ENCODE measurements at places on chromosomes 2 and 18.

DNA sequence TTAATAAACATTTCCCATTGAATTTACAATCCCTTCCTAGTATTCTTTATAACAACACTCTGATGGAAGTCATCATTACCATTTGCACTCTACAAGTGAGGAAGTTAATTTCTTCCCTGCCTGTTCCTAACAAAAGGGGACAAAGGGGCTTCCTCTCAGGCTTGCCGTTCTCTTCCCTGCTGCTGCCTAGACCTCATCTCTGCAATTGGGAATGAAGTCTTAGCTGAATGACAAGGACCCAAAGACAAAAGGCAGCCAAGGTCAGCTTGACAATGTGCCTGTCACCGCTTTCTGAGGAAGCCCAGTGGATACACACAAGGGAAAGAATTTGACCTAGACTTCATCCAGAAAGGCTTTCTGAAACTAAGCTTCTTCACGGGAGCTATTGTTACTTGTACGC, 416.4 kb downstream of the CMPK2 start:
- no peak for DNase-seq

DNA sequence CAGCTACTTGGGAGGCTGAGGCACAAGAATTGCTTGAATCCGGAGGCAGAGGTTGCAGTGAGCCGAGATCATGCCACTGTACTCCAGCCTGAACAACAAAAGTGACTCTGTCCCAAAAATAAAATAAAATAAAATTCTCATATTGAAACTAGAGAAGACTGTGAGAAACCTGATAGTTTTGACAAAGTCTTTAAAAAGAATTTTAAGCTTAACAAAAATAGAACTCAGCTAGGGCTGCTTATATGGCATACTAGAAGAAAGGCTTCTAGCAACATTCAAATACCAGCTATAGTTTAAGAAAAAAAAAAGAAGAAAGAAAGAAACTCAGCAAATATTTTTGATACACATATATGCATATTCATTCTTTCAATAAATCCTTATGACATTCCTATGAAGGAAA, 13.6 kb downstream of the HADHA start:
- DNase-seq: no peak

DNA sequence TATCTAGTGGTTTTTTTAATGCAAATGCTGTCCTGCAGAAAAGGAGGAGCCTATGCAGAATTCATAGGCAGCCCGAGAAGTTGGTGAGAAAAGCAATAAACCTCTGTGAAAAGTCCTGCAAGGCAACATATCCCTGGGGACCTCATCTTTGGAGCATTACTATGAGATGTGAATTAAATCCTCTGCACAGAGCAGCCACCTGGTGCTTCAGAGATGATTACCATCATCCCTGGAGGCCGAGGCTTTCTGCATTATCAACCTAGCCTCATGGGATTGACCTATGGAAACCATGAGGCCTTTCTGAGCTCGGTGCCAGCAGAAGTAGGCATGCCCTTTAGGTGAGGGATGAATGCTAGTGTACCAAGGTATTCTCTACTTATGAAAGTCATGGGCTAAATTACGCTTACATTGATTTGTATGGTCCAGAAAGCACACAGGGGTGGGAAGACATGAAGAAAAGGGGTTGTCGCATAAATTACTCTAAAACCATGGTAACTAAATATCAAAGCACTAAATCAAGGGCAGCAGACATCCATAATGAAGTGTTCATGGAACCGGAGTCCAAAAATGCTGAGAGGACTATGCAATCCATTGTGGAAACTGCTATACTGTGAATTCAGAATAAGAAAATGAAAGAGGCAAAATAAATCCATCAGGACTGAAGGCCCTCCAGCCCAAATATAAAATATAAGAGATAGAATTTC, 623.5 kb upstream of the DDX18 start:
- DNase-seq: no peak

DNA sequence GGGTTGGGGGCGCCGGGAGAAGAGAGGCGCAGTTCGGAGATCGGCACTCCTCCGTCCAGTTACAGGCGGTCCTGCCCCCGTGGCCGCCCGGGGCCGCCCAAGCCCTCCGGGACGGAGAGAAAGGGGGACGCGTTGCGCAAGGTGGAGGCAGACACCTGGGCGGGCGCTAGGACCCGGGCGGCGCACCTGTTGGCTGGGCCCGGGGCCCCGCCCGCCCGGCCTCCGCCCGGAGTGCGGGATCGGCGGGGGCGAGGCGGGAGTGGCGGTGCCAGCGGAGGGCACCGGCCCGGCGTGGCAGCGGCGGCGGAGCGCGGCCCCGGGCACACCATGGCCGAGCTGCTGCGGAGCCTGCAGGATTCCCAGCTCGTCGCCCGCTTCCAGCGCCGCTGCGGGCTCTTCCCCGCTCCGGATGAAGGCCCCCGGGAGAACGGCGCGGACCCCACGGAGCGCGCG, at the start of gene SGPP2:
TSS of gene SGPP2 (plus strand) at position 268 of the 453 bp plus-strand sequence. CDS start at position 328, 60 bp downstream.
- no peak for DNase-seq

DNA sequence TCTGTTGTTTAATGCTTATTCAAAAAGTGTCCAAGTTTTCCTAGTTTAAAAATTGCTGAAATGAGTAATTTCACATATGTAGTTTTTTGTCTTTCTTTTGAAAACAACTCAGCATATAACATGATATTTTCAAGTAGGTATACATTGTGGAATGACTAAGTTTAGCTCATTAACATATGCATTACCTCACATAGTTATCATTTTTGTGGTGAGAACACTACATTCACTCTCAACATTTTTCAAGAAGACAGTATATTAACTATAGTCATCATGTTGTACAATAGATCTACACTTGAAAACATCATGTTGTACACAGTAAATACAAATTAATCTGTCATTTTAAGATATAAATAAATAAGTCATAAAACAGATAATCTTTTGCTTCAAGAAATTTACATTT, 340.0 kb downstream of the CCDC85A start:
- DNase-seq: no peak

GRCh38 chr18:58012356-58012755, 31.7 kb upstream of the NEDD4L start:
- DNase-seq: no peak

DNA sequence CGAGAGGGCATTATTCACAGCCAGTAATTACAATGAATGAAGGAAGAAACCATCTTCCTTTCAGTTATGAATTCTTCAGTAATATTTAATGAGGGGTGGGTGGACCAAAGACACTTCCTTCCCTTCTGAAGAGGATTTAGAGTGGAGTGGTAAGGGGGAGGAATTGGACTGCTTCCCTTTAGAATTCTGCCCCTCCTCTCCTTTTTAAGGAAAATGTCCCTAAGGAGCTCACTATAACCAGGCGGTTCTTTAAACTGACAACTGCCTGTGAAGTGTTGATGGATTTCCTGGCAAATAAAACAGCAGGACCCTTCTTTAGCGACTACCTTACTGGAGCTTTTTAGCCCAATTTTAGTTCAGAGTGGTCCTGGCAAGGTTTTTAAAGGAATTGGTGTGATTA, 86.4 kb downstream of the LIMS1 start:
- no peak for DNase-seq

DNA sequence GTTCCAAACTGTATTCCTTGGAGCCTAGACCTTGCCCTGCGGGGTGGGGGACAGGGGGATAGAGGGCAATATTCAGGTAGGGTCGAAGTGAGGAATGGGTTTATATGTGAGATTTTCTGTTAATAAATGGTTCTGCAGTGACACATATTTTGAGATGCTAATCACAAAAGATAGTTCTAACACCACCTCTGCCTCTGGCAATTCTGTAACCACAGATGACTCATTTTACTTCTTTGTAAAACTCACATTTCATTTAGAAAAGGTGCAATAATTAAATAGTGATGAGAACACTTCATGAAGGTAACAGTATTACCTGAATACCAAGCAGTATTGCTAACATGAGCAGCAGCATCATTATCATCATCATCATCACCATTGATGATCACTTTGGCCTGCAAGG, 306.6 kb downstream of the SUCLG1 start:
- DNase-seq: no peak

DNA sequence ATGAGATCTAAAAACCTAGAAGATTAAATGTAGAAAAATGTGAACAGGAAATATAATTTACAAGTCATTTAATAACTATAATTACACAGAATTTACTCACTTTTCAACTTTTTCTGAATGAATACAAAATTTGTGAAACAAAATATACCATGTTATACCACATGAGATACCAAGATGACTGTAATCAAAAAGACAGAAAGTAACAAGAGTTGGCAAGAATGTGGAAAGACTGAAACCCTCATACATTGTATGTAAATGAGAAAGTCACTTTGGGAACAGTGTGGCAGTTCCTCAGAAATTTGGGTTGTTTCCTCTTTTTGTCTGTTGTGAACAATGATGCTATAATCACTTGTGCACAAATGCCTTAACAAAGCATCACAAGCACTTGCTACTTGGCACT, 145.4 kb upstream of the ZNF804A start:
- DNase-seq: no peak

DNA sequence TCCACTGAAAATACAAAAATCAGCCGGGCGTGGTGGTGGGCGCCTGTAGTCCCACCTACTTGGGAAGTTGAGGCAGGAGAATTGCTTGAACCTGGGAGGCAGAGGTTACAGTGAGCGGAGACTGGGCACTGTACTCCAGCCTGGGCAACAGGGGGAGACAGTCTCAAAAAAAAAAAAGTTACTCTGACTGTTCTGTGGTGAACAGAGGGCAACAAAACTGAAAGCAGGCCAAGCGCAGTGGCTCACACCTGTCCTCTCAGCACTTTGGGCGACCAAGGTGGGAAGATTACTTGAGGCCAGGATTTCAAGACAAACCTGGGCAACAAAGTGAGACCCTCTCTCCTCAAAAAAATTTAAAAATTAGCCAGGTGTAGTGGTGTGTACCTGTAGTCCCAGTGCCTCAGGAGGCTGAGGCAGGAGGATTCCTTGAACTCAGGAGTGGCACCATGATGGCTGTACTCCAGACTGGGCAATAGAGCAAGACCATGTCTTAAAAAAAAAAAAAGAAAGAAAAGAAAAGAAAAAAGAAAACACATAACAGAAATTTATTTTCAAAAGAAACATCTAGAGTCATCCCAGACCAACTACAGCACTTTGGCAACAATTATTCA, 13.6 kb upstream of the RTN4 start:
- DNase-seq: no peak

- DNase-seq: no peak
Measured at GRCh38 chr2:241309684-241310117, 5.8 kb downstream of the HDLBP start.

DNA sequence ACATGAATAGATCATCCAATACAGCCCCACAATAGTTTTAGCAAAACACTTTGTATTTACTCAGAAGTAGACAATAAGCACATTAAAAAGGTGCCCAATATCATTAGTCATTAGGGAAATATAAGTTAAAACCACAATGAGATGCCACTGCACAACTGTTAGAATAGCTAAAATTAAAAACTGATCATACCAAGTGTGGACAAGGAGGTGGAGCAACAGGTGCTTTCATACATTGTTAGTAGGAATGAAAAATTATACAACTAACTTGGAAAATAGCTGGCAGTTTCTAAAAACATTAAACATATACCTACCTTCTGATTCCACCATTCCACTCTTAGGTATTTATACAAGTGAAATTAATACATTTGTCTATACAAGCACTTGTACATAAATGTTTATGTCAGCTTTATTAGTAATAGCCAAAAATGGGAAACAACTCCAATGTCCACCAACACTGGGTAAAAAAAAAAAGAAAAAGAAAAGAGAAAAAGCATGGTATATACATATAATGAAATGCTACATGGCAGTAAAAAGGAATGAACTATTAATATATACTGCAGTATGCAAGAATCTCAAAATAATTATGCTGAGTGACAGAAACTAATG, 27.6 kb upstream of the UBE2E3 start:
- no peak for DNase-seq

- DNase-seq: no peak
Measured at GRCh38 chr2:74779265-74779558, 54.7 kb upstream of the HK2 start.

DNA sequence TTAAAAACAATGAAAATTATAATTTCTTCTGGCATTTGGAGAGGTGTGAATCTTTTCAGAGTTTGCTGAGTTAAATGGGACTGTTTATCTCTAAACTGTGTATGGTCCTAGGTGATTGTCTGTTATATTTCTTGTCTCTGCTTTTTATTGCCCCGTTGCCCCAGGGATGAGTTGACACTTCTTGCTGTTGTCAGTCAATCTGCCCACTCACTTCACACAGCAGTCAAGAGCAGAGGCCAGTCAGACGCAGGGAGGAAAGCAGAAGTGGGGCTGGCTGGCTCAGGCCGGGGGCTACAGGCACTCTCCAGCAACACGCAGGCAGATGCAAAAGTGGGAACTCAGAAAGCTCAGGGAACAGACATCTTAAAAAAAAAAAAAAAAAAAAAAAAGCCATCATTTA, 365.2 kb downstream of the CLIP4 start:
- no peak for DNase-seq

DNA sequence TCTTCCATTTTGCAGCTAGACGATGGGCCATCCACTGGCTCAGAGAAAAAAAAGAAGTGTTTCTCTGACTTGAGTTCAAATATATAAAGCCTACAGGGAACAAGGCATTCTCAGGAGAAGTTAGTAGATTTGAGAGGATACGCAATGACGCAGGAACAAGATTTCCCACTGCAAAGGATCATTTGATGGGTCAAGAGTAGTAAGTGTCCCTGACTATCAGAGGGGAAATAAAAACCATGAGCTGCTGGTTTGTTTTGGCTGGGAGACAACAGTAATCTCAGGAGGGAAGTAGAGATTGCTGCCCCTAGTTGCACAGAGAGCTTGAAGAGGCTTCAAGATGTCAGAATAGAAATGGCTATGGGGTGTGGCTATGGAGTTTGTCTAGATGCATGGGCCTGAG, 22.3 kb upstream of the MYO1B start:
- no peak for DNase-seq

DNA sequence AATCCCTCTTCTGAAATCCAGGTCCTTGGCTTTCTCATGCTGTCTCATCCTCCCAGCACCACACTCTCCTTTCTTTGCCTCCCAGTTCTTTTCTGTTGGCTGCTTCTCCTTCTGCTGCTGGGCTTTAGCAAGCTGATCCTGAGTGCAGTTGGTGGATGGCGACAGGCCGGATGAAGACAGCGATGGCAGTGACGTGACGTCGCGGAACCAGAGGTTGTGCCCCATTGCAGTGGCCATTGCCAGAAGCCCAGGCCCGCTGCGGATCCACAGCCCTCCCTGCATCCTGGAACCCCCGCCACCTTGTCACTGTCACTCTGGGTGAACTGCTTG, 75.2 kb downstream of the EIPR1 start:
- DNase-seq: no peak

DNA sequence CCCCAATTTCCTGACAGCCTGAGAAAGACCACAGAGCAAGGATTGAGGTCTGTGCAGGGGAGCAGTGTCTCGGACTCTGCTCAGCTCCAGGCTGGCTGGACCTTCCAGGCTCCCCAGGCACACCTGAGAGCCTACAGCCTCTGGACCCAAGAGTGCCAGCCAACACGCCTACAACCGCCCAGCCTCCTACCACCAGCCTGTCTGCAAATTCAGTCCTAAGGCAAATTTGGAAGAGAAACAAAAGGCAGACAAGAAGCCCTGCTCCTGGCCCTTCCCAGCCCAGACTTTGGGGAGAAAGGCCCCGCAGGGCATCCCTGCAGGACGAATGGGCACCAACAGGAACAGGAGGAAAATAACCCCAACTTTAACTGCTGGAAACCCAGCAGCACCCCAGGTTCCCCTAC, 1.9 kb downstream of the HS6ST1 start:
- DNase-seq: no peak

GRCh38 chr2:109380502-109381326, 233.1 kb downstream of the SEPTIN10 start:
- DNase-seq: no peak

GRCh38 chr2:20231598-20232026, 6.7 kb upstream of the SDC1 start:
- no peak for DNase-seq
